ENCODE measurements at places on chromosomes 16 and 17.
A peak's percentile ranks its signal among the peaks of the same experiment; 100 is the strongest.

DNA sequence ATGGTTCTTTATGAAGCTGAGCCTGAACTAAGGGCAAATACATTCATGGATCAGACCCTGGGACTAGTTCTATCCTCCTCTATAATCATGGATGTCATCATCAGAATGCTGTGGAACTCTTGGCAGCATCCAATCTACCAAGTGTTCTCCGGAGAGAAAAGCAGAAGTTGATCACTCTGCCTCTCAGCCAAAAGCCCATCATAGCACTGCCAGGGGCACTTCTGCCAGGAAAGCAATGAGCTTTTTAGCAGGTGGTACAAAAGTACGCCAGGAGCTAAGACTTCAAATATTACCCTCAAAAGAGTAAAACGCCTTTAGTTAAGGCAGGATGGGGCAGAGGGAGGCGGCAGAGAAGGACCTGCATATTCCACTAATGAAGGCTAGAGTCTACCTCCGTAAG lies 279.0 kb downstream of the SLC39A11 start:
- DNase-seq, result no peak

- DNase-seq, result no peak
Measured at GRCh38 chr16:86424398-86424797, 85.9 kb upstream of the FOXF1 start.

- no peak for DNase-seq
Measured at GRCh38 chr17:6523809-6524355, 32.5 kb downstream of the PITPNM3 start.

- DNase-seq, result no peak
Measured at GRCh38 chr16:81456523-81457325, 12.1 kb downstream of the CMIP start.

DNA sequence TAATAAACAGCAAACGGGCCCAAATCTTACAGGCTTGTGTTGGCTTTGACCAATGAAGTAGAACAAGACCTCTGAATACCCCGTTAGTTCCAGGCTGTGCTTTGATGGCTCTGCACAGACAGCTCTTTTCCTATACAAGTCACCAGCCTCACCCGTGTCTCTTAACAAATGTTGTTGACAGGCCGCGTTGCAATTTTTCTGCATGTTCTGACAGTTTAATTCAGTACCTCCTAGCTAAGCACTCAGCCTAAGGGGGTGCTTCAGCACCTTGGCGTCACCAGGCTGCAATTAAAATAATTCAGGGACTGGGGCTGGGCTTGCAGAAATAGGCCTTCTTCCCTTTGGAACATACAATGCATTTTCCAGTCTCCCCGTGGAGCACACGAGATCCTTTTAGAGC lies 500.1 kb downstream of the MAF start:
- no peak for DNase-seq

GRCh38 chr16:48609652-48610029 lies 339 bp downstream of the N4BP1 start:
- DNase-seq, result peak; percentile 23

- no peak for DNase-seq
Measured at GRCh38 chr17:60151355-60151754, 1.6 kb downstream of the CA4 start.

GRCh38 chr16:23333034-23333579 lies 31.0 kb downstream of the SCNN1B start:
- DNase-seq, result no peak

DNA sequence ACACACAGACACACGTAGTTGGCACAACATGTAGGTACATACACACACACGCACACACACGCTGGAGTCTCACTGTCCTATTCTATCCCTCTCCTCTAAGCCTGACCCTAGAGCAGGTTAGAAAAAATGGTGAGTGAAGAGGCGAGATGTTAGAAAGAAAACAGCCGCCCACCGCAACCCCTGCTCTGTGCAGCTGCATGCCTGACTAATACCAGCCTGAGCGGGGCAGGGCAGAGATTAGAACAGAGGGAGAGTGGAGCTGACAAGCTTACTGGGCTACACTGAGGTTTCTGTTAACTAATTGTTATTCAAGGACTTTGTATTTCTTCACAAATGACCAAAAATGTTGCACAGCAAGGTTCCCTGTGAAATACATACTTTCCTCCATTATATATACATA lies 59.8 kb downstream of the AMFR start:
- no peak for DNase-seq

GRCh38 chr16:57801809-57802340 lies 416 bp downstream of the KIFC3 start:
- no peak for DNase-seq

DNA sequence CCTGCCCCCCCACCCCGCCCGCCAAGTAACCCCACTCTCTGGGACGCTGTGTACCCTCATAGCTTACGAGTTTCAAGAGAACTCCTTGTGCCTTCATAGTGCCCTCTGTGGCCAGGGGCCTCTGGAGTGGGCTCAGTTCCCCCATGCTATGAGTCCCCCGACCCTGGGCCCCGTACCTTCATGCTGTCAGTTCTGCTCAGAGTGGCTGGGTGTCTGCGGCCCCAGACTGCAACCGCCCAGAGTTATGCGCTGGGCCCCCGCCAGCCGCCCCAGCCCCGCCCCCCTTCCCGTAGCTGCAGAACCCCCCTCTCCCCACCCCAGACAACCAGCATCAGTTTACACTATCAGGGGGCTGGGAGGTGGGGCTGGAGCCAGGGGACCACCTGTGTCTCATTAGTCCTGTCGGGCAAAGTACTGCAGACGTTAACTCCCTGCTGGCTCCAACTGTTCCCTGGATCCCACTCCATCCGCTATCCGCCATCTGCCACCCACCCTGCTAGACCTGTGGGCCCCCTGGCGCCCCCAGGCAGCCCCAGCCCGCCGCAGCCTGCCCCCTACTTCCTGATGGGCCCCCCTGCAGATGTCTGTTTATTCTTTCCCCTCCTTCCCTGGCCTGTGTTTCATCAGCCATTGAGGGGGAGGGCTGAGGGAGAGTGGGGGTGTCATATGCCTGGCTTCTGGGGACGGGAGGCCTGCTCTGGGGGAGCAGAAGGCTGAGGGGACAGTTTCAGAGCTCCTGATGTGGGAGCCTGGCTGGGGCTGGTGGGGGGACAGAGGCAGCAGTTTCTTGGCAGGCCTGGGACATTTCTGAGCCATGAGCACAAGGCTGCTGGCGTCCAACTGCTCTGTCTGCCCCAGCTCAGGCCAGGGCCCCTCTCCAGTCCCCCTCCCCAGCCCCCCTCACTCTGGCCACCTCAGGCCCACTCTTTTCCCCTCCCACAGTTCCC lies at the start of gene MFAP4:
TSS of gene MFAP4 (minus strand) at position 217 of the 947 bp plus-strand sequence. CDS start at position 182, 35 bp downstream.
- DNase-seq, result no peak

GRCh38 chr17:1577182-1577581 lies 14.6 kb upstream of the PITPNA start:
- peak; percentile 62 for DNase-seq

DNA sequence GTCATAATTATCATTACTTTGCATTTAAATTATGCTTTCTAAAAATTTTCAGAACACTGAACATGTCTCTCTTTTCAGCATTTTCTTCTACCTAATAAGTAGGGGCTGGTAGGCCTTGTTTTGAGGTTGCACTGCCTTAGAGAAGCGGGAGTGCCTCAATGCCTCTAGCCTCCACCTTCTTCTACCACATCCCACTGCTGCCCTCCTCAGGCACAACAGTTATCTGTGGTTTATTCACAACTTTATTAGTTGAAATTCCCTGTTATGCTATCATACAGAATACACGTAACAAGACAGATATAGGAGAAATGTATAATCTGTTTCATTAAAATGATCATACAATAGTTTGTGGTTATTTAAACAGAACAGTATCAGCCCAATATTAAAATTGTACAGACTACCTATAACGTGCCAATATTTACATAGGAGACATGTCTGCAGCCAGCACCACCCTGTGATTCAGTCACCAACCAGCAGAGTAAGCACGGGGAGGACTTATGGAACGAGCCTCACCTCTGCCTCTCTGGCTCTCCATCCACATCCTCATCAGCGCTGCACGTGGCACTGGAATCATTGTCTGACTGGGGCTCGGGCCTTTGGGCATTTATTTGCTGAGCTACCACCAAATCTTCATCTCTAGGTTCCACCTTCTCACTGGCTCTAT lies 101.2 kb downstream of the TTC19 start:
- DNase-seq, result peak; percentile 19

- peak; percentile 18 for DNase-seq
Measured at GRCh38 chr17:11598274-11599221, at the start of gene DNAH9. DNAH9 (plus strand) TSS chr17:11598470; CDS start chr17:11598499, 29 bp downstream.

DNA sequence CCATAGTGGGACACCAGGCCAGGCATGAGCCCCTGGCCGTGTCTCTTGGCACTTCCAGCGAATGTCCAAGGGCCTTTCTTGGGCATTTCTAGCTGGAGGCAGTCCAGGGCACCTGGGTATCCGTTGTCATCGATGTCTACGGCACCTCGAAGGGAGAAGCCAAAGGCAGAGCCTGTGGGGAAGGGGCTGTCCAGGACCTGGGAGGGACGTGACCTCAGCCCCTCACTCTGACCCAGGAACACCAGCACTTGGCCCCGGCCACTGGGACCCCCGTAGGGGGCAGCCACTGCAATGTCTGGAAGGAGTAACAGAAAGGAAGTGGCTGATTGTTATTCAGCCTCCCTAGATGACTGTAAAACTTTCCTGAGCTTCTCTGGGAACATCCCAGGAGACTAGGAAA lies 8.7 kb downstream of the ITGA2B start:
- no peak for DNase-seq

DNA sequence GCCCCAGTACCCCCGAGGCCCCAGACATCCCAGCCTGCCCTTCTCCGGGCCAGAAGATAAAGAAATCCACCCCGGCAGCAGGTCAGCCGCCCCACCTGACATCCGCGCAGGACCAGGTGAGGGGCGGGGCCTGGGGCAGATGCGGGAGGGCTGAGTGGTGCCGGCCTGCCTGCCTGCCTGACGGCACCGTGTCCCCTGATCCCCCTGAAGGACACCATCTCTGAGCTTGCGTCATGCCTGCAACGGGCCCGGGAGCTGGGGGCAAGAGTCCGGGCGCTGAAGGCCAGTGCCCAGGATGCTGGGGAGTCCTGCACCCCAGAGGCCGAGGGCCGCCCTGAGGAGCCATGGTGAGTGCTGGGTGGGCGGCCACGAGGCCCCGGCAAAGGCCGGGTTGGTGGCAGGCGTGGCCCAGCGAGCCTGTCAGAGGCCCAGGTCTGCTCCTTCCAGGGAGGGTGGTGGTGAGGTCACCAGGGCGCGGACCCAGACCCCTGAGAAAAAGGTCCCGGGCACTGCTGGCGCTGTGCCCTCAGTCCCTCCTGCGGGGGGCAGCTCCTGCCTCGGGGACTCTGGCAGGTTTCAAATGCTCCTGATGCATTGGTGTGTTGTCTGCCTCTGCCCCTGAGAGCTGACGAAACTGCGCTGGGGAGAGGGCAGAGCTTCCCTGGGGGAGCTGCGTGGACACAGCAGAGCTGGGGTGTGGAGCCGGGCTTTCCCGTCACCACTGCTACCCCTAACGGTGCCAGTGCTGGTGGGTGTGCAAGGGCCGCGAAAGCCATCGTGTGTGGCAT lies 1.2 kb downstream of the CDT1 start:
- peak; percentile 79 for DNase-seq

DNA sequence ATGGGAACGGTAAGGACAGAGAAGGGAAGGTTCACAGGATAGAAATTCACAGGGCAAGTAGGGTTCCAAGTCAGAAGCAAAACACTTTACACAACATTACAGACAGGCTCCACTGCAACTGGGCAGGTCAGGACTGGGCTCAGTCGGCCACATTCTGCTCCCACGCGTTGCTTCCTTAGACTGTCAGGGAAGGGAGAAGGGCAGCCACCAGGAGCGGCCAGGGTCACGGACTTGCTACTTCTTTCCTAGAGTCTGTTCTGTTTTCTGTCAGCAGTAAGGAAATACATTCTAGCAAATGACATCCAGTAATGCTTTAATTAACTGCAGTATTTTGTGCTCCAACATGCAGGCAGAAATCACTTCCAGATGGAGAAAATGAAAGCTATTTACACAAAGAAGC lies 160.3 kb upstream of the RPH3AL start:
- no peak for DNase-seq

DNA sequence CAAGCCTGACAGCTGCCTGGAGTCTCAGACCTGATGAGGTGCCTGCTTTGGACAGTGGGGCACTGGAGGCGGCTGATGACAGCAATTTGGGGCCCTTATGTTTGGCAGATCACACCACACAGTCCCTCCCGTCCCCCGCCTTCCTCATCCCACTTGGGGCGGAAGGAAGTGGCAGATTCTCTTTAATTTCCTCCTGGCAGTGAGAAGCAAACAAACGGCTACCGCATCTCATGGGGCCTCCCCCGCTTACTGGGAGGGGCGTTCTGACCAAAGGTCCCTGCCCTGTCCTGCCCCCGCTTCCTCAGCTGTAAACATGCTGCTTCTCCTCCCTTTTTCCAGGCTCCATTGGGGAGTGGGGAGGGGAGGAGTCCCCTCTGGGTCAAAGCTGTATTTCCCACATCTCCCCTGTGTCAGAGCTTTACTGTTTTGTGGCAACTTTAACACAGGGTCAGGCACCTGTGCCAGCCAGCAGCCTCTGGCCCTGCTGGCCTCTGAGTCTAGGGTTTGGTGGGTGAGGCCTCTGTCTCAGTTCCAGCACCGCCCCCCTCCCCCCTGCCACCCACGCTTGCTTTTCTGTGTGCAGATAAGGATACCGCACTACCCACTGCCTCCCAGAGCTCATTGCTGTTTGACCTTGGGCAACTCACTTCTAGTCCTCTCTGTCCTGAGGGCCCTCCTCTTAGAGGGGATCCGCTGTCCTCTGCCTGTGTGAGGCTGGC lies 5.4 kb upstream of the NFATC3 start:
- peak; percentile 86 for DNase-seq

GRCh38 chr16:64762211-64762610 lies 359.7 kb downstream of the CDH11 start:
- no peak for DNase-seq

DNA sequence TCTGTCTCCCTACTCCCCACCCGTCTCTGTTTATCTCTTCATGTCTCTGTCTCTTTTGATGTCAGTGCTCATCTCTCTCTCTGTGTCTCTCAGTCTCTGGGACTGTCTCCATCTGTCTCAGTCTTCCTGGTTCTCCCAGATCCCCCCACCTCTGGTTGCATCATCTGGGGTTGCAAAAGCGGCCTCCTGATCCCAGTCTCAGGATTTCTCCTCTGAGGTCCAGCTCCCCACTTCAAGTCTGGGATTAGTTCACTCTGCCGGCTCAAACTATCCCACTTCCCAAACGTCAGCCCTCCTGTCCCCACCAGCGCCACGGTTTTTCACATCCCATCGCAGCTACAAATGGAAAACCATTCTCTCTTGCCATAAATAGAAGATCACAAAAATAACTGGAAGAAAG lies 9.0 kb downstream of the TEKT5 start:
- DNase-seq, result no peak

GRCh38 chr17:77526259-77526711 lies 385.5 kb downstream of the SEC14L1 start:
- DNase-seq, result no peak
